M059J (cell line): ENCODE measurements at places on chromosomes 5 and 9. TPM values are rescaled to one million over a fixed set of nuclear protein-coding genes. Genes with fewer than 3 reads are reported as not detected.

Gene ENTPD8
- total RNA-seq, result not detected in 2 replicates

Gene PTGES
- total RNA-seq, result 0.10 and 1.0 TPM in 2 replicates

Gene TAS2R1
- not detected in 2 replicates for total RNA-seq

Gene ACOT12
- not detected in 2 replicates for total RNA-seq

Gene ANKRD34B
- not detected in 2 replicates for total RNA-seq

Gene SLC46A2
- total RNA-seq, result not detected in 2 replicates

Gene TMOD1
- total RNA-seq, result 0.84 and 2.4 TPM in 2 replicates

Gene SNX18
- 12.6 and 23.9 TPM in 2 replicates for total RNA-seq

Gene DNAJC25
- total RNA-seq, result 11.4 and 14.2 TPM in 2 replicates

Gene GFPT2
- total RNA-seq, result 1.9 and 6.2 TPM in 2 replicates

Gene GABRA1
- total RNA-seq, result not detected in 2 replicates

Gene OTP
- total RNA-seq, result not detected in 2 replicates

Gene DNAJB5
- total RNA-seq, result 18.0 and 23.1 TPM in 2 replicates
